Stimulated activated CD4-positive, alpha-beta T cell treated with anti-CD3 and anti-CD28 coated beads, Interleukin-2, amount 100 ng/mL, for 4 hours (primary cell): ENCODE measurements at places on chromosomes 7 and 10.

DNA sequence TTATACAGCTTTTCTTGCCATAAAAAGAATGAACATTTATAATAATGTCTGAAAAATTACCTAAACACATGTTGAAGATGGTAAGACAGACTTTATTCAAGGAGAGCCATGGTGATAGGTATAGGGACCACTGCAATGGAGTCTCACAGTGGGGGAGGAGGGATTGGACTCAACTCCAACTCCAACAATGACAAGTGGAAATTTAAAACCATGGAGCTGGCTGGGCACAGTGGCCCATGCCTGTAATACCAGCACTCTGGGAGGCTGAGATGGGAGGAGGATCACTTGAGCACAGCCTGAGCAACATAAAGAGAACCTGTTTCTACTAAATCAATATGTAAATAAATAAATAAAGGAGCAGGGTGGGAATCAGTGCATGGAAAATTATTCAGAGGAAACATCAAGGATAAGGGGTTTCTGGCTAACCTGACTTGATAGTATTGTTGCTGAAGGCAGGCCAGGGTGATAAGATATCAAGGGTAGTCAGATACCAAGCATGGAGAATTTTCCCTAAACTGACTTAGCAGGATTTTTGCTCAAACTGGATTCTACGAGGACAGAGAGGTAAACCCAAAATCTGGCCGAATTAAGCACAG lies 19.5 kb upstream of the MICU1 start:
- DNase-seq, result no peak

DNA sequence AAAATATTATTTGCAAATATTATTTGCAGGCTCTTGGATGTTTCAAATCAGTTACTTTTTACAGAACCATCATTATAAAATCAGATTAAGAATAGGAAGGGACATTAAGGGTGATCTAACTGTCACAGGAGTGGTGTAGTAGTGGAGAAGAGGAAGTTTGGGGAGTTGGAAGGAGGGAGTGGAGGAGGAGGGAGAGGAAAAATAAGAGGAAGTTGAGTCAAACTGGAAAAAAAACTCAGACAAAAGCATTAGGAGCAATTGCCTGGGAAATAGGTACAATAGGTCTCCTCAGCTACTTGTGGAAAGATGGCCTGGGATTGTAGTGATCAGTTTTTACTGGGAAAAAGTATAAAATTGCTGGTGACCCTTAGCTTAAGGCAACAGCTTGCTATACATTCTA lies 77.7 kb upstream of the GPR37 start:
- no peak for DNase-seq

- DNase-seq, result no peak
Measured at GRCh38 chr7:157508477-157508881, 171.7 kb downstream of the DNAJB6 start.

GRCh38 chr7:157480371-157481050 lies 143.7 kb downstream of the DNAJB6 start:
- no peak for DNase-seq

DNA sequence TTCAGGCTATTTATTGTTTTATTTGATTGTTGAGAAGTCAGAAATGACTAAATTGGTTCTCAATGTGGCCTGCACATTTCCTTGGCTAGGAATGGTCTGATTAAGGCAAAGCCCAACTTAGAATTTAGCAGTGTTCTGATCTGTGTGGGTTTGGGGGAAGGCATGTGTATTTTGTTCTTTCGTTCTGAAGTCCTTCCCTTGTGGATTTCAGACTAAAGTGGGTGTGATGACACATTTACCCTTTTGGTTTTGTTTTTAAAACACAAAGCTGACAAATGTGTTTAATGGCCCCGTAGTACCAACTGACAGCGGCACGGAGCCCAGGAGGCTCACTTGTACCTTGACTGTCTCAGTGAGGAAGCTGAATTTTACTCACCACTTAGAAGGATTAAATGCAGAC lies 452.3 kb upstream of the GALNT17 start:
- DNase-seq, result no peak

- no peak for DNase-seq
Measured at GRCh38 chr7:11642841-11643240, 189.2 kb downstream of the THSD7A start.

DNA sequence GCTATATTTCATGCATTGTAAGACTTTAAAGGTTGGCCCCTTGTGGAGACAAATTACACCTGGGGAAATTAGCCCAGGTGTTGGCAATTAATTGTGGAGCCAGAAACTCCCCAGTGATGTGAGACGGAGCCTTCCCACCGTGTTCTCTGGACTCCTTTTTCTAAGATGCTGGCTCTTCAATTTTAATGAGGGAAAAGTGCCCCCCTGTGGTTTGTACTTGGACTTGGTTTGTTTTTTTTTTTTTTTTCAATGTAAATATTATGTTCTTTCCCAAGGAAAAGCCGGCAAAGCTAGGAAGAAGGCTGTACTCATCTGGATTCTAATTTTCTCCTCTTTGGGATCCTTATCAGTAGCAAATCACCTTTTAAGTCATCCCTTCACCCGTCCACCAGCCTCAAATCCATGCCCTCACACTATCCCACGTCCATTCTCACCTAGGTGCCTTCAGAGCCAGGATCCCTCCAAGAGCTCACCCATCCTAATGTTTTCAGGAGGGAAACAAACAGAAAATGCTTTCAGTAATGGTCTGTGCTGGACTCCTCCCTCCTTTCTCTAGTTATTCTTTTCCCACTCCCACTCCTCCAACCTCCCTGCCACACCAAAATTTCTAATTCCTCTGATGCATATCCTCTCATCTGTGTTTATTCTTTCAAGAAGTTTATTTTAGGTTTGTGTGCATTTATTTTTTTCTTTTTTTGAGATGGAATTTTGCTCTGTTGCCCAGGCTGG lies 20.4 kb upstream of the ST8SIA6 start:
- DNase-seq, result no peak

DNA sequence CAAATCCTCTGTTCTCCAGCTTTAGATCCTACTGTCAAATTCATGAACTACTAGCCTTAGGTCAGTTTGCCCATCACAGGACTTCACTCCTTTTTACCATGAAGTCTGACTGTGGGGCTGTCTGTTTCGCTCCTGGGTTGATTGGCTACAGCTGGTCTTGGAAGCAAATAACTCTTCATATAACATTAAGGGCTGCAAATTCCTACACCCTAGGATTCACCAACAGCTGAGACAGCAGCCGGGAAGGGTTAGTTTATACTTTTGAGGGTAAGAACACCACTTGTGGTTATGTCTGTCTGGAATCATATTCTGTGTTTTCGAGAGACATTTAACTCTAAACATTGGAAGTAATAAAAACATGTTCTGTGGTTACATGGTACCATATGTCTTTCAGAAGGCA lies 55.9 kb upstream of the KIAA1217 start:
- DNase-seq, result no peak

DNA sequence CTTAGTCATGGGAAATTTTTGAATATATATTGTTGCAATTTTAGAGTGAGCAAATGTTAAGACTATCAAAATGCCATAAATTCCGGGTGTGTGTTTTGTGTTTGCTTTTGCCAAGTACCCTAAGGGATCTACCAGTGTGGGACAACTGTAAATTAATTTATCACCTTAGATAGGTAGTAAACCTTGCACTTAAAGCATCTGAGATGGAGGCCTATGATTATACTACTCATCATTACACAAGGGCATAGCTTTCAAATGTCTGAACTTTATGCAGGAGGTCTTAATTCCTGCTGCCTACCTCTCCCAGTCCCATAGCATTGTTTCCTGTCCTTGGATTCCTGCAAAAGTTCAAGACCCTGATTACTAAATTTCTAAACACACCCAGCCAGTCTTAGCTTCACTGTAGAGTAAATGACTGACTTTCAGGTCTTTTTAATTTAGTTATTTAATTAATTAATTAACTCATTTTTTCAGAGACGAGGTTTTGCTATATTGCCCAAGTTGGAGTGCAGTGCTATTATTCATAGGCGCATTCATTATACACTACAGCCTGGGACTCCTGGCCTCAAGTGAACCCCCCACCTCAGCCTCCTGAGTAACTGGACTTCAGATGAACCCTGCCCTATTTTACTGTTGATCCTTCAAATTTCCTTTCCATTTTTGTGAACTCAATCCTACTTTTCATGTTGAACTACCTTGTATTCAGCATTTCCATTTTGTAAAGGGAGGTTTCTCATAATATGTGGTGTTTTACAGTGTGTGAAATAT lies 47.0 kb downstream of the THSD7A start:
- no peak for DNase-seq

- no peak for DNase-seq
Measured at GRCh38 chr7:80089366-80089765, 45.3 kb upstream of the GNAI1 start.

- no peak for DNase-seq
Measured at GRCh38 chr10:48788554-48788953, 103.9 kb downstream of the WDFY4 start.

- DNase-seq, result no peak
Measured at GRCh38 chr7:81366546-81366945, 403.3 kb downstream of the HGF start.

DNA sequence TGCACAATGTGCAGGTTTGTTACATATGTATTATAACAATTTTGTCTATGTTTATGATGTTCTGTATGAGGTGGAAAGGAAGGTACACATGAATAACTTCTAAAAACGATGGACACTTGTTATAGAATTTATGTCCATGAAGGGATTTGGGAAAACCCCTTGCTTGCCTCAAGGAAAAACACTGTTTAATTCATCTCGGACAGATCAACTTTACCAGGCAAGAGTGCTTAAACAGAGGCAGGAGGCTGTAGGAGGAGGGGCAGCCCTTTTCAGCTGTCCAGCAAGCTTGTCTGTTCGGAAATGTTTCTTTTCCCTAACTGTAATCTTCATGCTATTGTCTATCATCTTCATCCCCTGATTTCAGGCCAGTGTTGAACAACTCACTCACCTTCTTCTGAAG lies 200.9 kb downstream of the CDC14C start:
- no peak for DNase-seq

DNA sequence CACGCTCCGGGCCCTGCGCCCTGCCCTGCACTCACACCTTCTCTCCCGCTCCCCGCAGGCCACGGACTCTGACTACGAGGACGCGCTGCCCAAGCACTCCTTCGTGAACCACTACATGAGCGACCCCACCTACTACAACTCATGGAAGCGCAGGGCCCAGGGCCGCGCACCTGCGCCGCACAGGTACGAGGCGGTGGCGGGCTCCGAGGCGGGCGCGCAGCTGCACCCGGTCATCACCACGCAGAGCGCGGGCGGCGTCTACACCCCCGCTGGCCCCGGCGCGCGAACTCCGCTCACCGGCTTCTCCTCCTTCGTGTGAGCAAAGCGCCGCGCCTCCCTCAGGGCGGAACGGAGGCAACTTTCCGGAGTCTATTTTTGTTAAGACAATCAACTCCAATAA lies 417.0 kb upstream of the FOXK1 start:
- no peak for DNase-seq

- DNase-seq, result no peak
Measured at GRCh38 chr10:31605861-31606525, 287.0 kb downstream of the ZEB1 start.

DNA sequence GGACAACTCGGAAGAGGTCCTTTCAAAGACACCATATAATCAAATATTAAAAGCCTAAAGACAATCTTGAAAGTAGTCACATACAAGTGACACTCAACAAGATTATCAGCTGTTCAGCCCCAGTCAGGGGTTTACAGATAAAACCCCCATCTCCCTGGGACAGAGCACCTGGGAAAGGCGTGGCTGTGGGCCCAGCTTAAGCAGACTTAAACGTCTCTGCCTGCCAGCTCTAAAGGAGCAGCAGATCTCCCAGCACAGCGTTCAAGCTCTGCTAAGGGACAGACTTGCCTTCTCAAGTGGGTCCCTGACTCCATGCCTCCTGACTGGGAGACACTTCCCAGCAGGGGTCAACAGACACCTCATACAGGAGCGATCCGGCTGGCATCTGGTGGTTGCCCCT lies 18.0 kb downstream of the CDCA7L start:
- DNase-seq, result no peak

DNA sequence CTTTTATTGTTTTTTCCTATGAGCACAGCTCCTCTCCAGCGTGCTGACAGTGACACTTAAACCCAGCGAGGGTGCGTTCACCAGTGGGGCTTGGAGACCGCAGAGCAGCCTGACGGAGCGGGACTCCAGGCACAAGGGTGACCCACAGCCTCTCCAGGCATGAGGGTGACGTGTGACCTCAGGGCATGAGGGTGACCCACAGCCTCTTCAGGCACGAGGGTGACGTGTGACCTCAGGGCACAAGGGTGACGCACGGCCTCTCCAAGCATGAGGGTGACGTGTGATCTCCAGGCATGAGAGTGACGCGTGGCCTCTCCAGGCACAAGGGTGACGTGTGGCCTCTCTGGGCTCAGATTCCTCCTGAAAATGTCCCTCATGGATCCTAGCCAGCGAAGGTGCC lies 164.3 kb upstream of the TCERG1L start:
- no peak for DNase-seq

DNA sequence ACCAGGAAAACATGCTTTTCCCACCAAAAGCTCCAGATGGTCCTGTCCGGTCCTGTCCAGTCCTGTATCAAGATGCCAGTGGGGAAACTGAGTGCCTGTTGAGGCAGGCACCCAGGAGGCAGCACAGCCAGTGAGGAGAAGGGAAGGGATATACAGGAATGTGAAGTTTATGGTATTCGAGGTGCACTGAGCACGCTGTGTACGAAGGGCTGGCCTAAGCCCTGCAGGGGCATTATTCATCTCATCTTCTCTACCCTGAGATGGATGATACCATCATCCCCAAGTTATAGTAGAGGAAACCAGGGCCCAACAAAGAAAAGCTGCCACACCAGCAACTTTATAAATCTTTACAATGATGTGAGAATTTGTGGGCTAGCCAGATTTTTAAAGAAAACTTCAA lies 23.4 kb upstream of the FXYD4 start:
- no peak for DNase-seq

DNA sequence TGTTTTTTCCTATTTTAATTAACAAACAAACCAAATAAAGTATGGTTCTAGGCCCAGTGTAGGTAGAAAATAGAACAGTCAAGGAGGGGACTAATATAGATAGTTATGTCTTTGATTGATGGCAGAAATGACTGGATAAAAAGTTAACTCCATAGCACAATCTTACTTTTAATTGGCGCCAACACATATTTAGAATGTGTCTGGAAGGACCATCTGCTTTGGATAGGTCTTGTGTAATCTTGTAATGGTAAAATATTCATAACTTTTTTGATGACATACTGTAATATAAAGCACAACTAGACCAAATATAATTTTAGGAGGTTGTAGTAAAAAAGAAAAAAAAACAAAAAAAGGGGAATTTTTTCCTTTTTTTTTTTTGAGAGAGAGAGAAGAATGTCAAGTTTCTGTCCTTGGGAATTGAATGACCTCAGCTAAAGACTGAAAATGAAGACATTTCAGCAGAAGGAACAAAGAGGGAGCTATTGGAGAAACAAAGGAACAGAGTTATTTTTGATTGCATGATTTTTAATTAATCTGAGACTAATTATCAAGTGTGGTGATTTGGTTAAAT lies 193.7 kb downstream of the CDK14 start:
- no peak for DNase-seq

GRCh38 chr7:46315891-46316290 lies 394.8 kb upstream of the IGFBP3 start:
- DNase-seq, result no peak

GRCh38 chr7:43872406-43873110 lies 3.2 kb upstream of the MRPS24 start:
- no peak for DNase-seq

- no peak for DNase-seq
Measured at GRCh38 chr7:31070991-31071644, 19.0 kb downstream of the ADCYAP1R1 start.

GRCh38 chr7:5383314-5384098 lies 40.1 kb downstream of the TNRC18 start:
- DNase-seq, result no peak

GRCh38 chr7:69868921-69869320 lies 270.6 kb downstream of the AUTS2 start:
- no peak for DNase-seq

GRCh38 chr7:138125598-138126111 lies 49.4 kb downstream of the AKR1D1 start:
- no peak for DNase-seq
